ENCODE measurements at places on chromosomes 4 and X.

GRCh38 chr4:66430856-66431255 lies 760.6 kb upstream of the EPHA5 start:
- DNase-seq, result no peak

- DNase-seq, result no peak
Observed at GRCh38 chr4:127018381-127018780, 614.4 kb upstream of the INTU start.

DNA sequence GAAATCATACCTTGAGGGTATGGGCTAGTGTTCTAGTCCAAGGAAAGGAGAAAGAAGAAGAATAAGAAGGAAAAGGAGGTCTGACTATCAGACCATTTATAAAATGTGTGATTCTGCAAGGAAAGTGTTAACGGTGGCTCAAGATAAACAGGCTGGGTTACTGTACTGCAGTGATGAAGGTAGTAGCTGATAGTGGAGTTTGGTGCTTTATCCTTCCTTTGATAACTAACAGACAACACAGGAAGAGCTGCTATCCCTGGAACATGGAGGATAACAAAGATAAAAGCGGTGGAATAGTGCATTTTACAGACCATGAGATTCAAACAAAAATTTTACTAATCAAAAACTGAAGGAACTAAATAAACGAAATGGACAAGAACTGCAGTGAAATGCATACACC lies 2.6 kb downstream of the UNC5C start:
- no peak for DNase-seq

DNA sequence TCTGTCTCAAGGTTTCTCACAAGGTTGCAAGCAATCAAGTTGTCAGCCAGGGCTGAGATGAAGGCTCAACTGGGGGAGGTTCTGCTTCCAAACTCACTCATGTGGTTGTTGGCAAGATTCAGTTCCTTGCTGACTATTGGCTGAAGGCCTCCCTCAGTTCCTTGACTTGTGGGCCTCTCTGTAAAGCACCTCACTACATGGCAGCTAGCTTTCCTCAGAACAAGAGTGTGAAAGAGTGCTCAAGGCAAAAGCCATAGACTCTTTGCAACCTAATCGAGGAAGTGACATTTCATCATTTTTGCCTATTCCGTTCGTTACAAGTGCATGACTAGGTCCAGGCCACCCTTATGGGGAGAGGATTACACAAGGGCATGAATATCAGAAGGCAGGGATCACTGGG lies 52.0 kb downstream of the CXorf58 start:
- no peak for DNase-seq

DNA sequence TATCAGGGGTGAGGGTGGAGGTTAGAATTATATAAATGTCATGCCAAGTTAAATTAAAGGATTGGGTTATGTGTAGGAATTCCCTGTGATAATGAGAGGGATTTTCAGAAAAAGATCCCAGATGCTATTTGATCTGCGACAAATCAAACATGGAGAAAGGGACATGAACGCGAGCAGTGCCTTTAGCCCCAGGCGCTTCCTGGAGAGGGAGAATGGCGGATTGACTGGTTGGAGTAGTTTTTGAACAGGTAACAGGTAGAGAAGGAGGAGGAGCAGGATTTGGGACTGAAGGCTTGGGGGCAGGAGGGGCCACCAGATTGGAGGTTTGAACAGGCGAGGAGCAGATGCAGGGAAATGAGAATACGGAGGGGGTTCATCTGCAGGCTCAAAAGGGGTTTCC lies 67.1 kb downstream of the LRP2BP start:
- DNase-seq, result no peak

DNA sequence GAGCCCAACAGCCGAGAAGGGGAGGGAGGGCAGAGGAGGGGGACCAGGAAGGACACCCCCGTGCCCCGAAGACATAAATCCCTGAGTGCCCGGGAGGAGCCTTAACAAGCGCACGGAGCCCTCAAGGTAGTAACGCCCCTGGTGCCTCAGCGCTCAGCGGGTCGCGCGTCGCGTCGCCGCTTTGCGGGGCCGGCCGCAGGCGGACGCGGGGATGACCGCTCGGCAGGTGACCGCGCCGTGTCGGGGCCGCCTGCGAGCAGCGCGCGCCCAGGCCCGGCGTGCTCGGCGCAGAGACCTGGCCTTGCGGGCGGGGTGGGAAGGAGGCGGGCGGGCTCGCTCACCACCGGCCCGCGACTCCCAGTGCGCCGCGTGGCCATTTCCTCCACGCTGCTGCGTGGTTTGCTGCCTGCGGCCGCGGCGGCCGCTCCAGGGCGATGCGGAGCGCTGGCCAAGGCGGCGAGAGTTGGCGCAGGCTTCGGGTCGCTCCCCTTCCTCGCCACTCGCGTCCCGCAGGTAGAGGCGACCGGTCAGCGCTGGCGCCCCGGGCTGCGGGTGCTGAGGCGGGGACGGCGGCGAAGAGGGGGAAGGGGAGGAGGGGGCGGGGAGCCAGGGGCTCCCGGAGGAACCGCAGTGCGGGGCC lies 632 bp downstream of the CCSER1 start:
- DNase-seq, result no peak

Data from activated T-helper 1 cell treated with Interleukin-2 at 50 U/mL for 16 hours (primary cell).